ACHN (cell line): ENCODE measurements at places on chromosomes 13 and 19.
A peak's percentile ranks its signal among the peaks of the same experiment; 100 is the strongest.

- DNase-seq: no peak
These were observed 2.3 kb upstream of the AKAP8 start for GRCh38 chr19:15381864-15382263.

DNA sequence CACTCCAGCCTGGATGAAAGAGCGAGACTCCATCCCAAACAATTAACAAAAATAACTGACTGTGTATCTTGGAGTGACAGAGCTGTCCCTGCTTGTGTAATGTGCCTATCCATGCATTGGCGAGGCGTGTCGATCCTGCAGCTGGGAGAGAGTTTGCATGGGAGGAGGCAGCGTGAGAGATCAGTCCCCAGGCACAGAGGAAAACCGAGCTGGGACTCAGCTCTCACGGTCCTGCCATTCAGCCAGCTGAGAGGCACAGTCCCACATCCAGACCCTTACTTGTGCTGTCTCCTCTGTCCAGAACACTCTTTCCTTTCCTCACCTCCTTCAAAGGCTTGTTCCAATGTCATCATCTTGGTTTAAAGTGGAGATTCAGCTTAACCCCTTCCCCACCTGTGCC, 11.9 kb upstream of the SULT2B1 start:
- no peak for DNase-seq

- DNase-seq: no peak
These were observed 18.3 kb downstream of the ZNF536 start for GRCh38 chr19:30390356-30390988.

GRCh38 chr19:41785653-41786052, 10.7 kb upstream of the CEACAM3 start:
- peak; percentile 55 for DNase-seq

- DNase-seq: no peak
These were observed 4.1 kb downstream of the SPRYD7 start for GRCh38 chr13:49932066-49932465.

- peak; percentile 49 for DNase-seq
These were observed 1422.4 kb upstream of the MIR17HG start for GRCh38 chr13:89925107-89925506.

- peak; percentile 31 for DNase-seq
These were observed 718.5 kb downstream of the EFNB2 start for GRCh38 chr13:105816994-105817393.
